ENCODE measurements at places on chromosomes 3 and 15. TPM values are rescaled to one million over a fixed set of nuclear protein-coding genes. Genes with fewer than 3 reads are reported as not detected.

The KBTBD13 gene
- 4.3 TPM for total RNA-seq

The RTP1 gene
- total RNA-seq = not detected

The GOLGA8J gene
- total RNA-seq = 0.98 TPM

The CCDC174 gene
- total RNA-seq = 15.4 TPM

The GHSR gene
- not detected for total RNA-seq

The SNURF gene
- total RNA-seq = 48.7 TPM

The ZPLD1 gene
- total RNA-seq = not detected

The ITPKA gene
- total RNA-seq = 0.71 TPM

The ETV5 gene
- 6.8 TPM for total RNA-seq

The P2RY1 gene
- total RNA-seq = 5.3 TPM

The MCF2L2 gene
- total RNA-seq = 0.40 TPM

The SMAD6 gene
- total RNA-seq = 15.8 TPM

Measured in heart right ventricle (tissue), 16 donors.